Naive thymus-derived CD8-positive, alpha-beta T cell (primary cell): ENCODE measurements at places on chromosomes 6 and 20. TPM values are rescaled to one million over a fixed set of nuclear protein-coding genes. Genes with fewer than 3 reads are reported as not detected.

Gene SLC13A3
- total RNA-seq: not detected

DNA sequence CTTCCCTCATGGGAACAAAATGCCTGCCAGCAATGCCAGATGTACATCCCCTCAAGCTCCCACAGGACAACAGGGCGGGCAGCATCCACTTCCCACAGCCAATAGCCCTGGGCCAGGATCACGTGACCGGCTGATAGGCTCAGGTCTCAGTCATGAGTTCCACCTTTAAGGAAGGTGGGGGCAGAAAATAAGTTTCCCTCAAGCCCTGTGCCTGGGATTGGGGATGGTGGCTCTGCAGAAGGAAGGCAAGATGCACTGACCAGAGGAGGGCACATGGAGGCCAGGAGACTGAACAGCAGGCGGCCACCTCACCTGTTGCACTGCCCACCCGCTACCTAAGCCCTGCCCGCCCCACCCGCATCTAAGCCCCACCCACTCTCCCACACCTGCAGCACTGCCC, 149.1 kb downstream of the BMP7 start:
- no peak for DNase-seq
- H3K4me1 ChIP-seq: no peaks in the 10 kb centered on the region
- no peak overlapping the region for H3K4me3 ChIP-seq

- H3K4me1 ChIP-seq: no peaks in the 10 kb centered on the region
- H3K27me3 ChIP-seq: no peaks in the 10 kb centered on the region
- no peaks in the 10 kb centered on the region for H3K36me3 ChIP-seq
- no peak overlapping the region for H3K4me3 ChIP-seq
- DNase-seq: no peak
These were observed 7.8 kb downstream of the ADTRP start for GRCh38 chr6:11770546-11771466.

DNA sequence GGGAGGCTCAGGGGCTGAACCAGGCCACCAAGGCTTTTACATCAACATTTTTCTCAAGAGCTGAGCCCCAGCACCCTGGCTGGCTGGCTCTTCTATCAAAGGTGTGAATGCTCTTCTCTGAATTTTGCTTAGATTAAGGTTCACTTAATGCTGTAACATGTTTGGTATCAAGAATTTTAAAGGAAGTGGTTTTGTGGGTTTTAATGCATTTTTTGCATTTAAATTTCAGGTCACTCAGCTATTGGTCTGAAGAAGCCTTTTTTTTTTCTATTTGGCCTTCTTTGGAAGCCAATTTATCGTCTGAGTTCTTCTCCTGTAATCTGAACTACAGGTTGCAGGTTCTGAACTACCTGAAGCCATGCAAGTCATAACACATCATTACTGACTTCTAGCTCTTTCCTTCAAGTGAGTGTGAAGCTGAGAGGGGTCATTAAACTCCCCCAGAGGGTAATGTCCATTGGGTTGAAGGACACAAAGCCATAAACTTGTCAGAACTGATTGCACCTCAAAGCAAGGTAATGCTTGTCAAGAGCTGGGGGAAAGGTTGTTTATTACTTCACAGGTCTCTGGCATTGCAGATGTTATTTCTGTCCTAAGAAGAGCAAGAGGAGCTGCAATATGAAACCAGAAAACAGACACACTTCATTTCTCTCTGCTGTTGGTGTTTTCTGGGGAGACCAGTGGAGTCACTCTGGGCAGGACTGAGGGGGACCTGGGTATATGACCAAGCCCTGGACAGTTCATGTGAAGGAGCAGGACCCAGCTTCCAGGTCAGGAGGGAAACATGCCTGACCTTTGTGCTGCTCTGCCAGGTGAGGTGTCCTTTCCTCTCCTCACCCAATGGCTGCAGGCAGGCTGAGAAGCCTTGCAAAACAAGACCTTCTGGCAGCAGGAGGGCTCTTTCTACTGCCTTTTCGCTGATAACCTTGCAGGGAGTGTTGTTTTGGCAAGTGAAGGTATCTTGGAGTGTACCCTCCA, 26.1 kb upstream of the NEDD9 start:
- peaks cover 42% of the 10 kb centered on the region for H3K4me1 ChIP-seq
- no peak for DNase-seq
- H3K27me3 ChIP-seq: no peaks in the 10 kb centered on the region

DNA sequence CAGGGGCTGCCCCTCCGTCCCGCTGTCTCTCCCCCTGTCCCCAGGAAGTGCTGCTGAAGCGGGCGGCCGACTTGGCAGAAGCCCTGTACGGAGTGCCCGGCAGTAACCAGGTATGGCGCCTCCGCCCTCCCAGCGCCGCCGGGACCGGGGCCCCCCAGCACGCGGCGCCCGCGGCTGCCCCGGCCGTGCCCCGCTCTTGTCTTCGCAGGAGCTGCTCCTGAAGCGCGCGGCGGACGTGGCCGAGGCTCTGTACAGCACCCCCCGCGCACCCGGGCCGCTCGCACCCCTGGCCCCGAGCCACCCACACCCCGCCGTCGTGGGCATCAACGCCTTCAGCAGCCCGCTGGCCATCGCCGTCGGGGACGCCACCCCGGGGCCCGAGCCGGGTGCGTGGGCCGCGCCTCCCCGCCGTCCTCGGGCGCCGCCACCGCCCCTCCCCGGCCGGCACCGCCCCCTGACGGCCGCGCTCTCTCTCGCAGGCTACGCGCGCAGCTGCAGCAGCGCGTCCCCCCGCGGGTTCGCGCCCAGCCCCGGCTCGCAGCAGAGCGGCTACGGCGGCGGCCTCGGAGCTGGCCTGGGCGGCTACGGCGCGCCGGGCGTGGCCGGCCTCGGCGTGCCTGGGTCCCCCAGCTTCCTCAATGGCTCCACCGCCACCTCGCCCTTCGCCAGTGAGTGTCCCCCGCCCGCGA, 48.4 kb downstream of the CPXM1 start:
- peak; percentile 45 for DNase-seq
- no peak overlapping the region for H3K27ac ChIP-seq
- peaks cover 11% of the 10 kb centered on the region for H3K27me3 ChIP-seq
- peaks cover 14% of the 10 kb centered on the region for H3K4me1 ChIP-seq
- H3K4me3 ChIP-seq: no peak overlapping the region

GRCh38 chr20:52804497-52805295, 167.5 kb upstream of the TSHZ2 start:
- H3K36me3 ChIP-seq: no peaks in the 10 kb centered on the region
- no peak overlapping the region for H3K4me3 ChIP-seq
- H3K27ac ChIP-seq: no peak overlapping the region
- peaks cover 6% of the 10 kb centered on the region for H3K27me3 ChIP-seq

GRCh38 chr6:136427378-136427717, 122.9 kb downstream of the MAP7 start:
- no peak overlapping the region for H3K27ac ChIP-seq
- no peaks in the 10 kb centered on the region for H3K36me3 ChIP-seq
- no peak for DNase-seq

DNA sequence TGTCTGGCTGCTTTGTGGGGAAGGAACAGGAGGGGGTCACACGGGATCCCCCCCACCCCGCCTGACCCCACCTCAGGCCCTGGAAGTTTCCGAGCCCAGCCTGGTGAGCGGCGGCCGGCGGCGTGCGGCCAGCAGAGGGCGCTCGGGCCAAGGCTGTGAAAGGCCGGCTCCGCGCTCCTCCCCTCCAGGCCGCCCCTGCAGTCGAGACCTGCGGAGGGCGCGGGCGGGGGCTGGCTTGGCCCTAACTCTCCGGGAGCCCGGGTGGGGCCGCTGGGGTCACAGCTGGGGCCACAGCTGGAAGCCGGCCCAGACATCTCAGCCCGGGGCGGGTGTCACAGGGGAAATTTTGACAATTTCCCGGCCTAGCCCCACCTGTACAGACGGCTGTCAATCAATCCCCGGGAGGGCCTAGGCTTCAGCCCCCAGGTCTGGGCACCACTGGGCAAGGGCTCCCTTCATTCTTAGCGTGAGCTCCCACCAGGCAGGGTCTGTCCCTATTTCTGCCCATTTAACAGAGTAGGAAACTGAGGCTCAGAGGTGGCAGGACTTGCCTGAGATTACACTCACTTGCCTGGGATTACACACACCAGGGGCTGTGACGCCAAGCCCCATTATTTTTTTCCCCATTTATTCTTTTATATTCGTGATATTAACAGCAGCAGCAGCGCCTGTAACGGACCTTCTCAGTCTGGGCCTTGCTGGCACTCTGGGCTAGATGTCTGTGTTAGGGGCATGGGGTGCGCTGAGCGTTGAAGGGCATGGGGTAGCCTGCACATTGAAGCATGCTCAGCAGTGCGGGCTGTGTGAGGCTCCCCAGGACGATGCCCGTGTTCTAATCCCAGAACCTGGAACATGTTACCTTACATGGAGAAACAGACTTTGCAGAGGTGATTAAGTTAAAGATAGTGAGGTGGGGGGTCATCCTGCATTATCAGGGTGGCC, 23.0 kb downstream of the ZBP1 start:
- peak; percentile 86 for DNase-seq
- no peak overlapping the region for H3K27ac ChIP-seq

DNA sequence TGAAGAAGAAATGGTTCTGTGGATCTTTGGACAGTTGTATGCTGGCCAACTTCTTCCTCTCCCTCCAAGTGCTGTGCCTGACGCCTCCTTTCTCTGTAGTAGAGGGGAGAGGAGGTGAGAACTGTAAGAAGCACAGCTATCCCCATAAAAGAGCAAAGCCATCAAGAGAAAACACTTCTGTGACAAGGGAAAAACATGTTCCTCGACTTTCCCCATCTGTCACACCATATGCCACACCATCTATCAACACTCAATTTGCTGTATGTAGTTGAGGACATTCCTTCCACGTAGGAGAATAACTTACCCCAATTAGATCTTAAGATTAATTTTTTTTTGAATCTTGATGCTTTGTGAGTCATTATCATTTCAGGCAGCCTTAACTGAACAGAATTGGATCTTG, 156.2 kb upstream of the PLCB4 start:
- no peak overlapping the region for H3K27ac ChIP-seq
- H3K4me3 ChIP-seq: no peak overlapping the region
- peaks cover 4% of the 10 kb centered on the region for H3K36me3 ChIP-seq
- no peak for DNase-seq
- H3K4me1 ChIP-seq: no peaks in the 10 kb centered on the region
- no peaks in the 10 kb centered on the region for H3K27me3 ChIP-seq

- no peaks in the 10 kb centered on the region for H3K27me3 ChIP-seq
- no peaks in the 10 kb centered on the region for H3K36me3 ChIP-seq
- peak overlapping the region; percentile 81 for H3K4me3 ChIP-seq
- peak overlapping the region; percentile 89 for H3K27ac ChIP-seq
- DNase-seq: no peak
- H3K4me1 ChIP-seq: peaks cover 42% of the 10 kb centered on the region
These were observed 3.5 kb upstream of the BTN3A2 start for GRCh38 chr6:26361544-26361943.
